ENCODE measurements at places on chromosomes 1 and 21.

GRCh38 chr1:94875794-94876193 is 51.1 kb downstream of the CNN3 start:
- no peak for DNase-seq

DNA sequence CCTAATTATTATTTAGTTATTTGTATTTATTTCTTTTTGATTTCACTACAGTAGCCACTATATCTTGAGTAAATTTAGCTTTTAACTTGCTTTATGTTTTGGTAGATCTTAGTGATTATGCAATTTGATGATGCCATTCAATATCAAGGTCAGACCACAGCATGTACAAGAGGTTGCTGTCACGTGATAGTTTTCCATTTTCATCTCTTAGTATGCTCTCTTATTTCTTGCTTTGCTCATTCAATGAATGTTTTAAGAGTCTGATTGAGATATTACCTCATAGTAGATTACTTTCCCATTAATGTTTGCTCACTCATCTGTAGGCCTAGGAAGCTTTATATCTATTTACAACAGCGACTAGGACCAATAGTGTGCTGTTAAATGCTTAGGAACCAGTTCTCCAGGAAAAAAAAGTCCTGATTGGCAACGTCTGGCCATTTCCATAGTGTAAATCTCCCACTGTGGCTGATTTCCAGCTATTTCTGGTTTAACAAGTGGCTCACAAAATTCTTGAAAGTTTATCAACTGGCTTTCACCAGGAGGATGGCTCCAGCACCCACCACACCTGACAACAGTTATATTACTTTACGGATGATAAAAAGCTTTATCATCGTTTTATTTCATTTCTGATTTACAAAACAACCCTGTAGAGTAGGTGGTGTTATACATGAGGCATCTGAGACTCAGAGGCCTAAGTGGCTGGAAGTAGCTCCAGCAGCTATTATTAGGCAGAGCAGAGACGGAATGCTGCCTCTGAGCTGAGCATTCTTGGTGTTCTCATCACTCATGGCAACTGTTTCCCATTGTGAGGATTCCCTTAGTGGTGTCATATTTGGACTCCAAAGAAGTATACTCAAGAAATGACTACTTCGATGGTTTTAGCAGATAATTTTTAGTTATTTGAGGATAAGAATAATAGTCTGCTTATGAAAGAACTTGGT is 235.2 kb downstream of the DISC1 start:
- DNase-seq: no peak

DNA sequence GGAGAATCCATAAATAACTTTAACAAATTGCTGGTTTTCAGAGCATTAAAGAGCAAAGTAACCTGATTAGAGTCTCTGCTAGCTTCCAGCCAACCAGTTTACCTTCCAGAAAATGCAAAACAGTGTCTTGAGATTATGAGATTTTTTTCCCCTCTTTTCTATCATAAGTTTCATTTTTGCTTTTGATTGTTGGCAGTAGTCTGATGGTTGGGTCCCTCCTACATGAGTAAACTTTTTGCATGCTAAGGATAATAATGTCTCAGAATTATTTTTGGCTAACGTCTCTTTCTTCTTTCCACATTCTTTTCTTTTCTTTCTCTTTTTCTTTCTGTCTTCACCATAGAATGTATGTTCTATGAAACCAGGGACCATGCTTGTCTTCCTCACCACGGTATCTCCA is 6.3 kb upstream of the ADAMTS5 start:
- DNase-seq: no peak

DNA sequence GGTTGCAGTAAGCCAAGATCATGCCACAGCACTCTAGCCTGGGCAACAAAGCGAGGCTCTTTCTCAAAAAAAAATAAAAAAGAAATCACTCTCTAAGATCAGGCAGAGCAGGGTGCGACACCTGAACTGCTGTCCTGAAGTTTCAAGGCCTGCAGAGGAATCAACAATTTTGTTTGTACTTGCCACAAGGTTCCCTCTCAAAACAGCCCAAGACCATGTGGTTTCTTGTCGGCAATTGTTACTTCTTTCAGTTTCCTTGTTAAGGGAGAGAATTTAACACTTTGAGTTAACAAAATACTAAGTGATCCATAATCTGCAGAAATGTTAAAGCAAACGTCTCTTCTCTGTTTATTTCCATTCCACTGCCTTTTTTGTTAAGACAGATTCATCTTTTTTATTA is 36.5 kb downstream of the MACO1 start:
- no peak for DNase-seq

DNA sequence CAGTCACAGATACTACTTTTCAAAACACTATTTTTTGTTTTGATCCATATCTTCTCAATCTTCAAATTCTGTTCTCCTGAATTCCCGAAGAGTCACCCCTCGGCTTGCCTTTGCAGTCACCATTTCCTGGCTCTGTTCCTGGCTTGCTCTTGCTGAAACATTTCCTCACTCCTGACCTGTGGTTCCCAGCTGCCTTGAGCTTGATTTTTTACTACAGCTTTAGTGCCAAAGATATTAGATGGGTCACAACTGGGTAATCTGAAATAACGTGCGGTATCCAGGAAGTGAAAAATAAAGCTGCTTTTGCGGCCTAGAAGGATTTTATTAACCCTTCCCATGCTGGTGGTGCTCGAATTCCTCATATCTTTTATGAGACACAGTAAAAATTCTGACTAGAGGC is 318.8 kb downstream of the PCP4 start:
- DNase-seq: no peak

GRCh38 chr1:205612556-205612955 is 19.3 kb downstream of the ELK4 start:
- no peak for DNase-seq

All from activated naive CD4-positive, alpha-beta T cell (primary cell).